Amygdala (tissue), 56 donors: ENCODE measurements at places on chromosomes 7 and 10.
A peak's percentile ranks its signal among the peaks of the same experiment; 100 is the strongest.

GRCh38 chr7:66698652-66699205 is 41.8 kb upstream of the RABGEF1 start:
- DNase-seq, result no peak

DNA sequence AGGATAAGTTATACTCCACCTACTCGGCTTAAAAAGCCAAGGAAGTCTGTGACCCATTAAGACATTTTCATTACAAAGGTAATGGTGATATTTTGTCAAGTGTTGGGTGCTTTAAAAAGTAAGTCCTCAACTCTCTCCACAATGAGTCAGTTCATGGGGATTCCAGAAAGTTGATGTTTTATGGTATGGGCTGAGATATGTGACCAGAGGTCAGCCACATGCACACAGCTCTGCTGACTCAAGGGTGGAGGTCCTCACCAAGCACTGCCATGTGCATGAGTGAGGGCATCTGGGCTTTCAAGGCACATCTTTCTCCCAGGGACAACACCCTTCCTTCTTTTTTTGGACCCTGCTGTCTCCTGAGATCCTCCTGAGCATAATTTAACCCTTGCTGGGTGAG is 292.9 kb downstream of the PTEN start:
- DNase-seq, result no peak

GRCh38 chr10:8331896-8332729 is 277.6 kb downstream of the GATA3 start:
- DNase-seq, result no peak

DNA sequence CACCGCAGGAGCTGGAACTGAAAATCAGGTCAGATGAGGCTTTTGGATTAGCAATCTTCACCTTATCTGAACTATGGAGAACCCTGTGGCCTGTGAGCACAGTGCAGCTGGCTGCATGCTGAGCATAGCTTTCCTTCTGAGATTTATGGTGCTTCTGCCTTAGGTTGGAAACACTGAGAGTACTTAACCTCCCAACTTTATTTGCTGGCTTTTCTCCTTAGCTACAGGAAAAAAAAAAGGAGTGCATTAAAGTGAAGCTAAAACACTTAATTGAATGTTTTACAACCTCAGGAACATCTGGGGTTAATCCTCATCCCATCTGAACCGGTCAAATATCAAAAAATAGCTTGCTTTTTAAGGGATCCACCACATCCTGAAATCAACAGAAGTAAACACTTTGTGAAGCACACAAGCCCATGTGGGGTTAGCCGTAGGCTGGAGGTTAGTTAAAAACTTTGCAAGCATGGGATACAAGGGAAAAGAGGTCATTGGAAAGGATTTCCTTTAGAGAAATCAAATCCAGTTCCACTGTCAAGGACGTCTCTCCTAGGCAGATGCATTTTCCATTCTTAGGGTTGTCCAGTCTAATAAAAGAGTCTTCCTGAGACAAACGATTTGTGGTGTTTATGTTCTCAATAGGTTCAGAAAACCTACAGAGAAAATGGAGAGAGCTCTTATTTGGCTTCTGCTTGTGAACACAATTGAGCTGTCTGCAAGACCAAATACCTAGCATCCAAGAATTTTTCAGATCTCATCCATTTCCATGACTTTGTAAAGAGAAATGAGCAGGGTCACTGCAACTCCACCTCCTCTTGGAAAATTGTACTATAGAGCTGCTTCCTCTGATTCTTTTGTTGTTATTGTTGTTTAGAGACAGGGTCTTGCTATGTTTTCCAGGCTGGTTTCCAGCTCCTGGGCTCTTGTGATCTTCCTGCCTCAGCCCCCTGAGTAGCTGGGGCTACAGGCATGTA is 470.4 kb upstream of the IGFBP3 start:
- DNase-seq, result no peak

DNA sequence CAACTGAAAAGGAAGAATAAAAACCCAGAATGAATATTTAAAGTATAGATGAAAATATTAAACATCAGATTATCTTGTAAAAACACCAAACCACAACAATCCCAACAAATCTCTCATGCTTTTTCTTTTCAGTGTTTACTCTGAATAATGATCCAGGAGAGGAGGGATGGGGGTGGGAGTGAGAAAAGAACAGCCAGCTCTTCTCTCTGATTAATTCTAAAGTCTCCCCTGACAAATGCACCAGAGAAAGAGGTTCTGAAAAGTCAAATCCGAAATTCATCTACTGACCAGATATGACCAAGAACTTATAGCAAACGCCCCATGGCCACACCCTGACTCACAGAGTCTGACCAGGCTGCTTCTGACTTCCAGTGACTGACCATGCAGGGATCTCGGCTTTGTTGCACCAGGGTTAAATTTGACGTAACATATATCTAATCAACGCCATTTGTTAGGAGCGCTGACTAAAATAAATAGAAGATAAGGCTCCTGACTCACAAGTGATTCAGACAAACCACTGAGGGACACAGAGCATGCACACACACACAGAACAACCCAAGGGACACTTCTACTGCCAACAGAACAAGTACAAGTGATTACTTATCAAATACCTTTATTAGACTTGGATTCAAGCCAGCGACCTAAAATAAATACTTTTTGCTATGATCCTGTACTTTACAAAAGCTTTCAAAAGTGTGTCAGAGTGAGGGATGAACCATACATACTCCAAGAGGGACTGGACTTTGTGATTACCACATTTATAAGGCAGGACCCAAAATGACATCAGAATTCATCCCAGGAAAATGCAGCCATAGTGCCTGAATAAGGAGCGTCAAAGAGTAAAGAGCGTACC is 9.3 kb upstream of the SPOCK2 start:
- no peak for DNase-seq

GRCh38 chr7:1290026-1290678 is 57.5 kb downstream of the UNCX start:
- DNase-seq, result peak; percentile 46

- no peak for DNase-seq
These were observed 118.9 kb downstream of the LRRC18 start for GRCh38 chr10:48820699-48821098.

- no peak for DNase-seq
These were observed 9.6 kb upstream of the CCM2 start for GRCh38 chr7:44990109-44991023.

GRCh38 chr7:131942287-131943150 is 386.1 kb upstream of the PODXL start:
- DNase-seq, result no peak

GRCh38 chr7:34844406-34844805 is 186.4 kb downstream of the NPSR1 start:
- DNase-seq, result no peak

DNA sequence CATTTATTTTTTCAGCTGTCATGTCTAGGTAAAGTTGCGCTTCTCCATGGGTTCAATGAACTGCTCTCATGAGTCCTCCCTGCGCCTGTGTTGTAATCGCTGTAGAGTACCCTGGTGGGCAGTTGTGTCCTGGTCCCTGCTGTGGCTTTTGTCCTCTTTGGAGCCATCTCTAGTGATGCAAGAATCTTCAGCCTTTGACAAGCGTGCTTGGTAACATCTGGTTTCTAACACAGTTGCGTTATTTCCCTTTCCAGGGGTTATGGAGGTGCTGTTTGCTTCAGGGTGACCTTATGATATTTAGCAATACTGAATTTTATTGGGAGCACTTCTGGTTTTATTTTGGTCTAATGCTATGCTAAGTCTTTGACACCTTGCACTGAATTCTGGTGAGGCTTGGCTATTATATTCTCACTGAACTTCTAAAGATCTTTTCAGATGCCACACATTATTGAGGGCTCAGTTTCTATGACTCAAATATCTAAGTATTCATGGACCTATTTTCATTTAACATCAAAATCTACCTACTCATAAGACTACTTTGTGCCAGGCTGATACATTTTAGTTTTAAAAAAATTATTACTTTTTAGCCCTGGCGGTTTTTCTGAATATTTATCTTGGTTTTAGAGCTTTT is 88.6 kb downstream of the FANK1 start:
- no peak for DNase-seq

DNA sequence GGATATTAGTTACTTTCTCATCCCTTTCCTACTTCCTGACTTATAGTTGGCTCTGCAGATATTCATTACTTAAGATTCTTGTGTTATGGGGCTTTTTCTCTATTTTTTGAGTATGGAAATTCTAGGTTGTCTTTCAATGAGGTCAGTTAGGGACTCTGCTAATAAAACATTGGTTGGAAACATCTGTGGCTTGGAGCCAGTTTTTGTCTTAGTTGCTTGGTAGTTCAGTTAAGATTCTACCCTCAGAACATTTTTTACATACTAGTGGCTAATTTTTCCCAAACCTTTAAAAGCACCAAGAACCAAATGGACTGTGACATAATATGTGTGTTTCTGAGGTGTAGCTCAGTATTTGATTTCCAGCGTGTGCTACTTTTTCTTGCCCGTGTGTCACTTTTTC is 305.6 kb upstream of the FZD1 start:
- DNase-seq, result no peak

DNA sequence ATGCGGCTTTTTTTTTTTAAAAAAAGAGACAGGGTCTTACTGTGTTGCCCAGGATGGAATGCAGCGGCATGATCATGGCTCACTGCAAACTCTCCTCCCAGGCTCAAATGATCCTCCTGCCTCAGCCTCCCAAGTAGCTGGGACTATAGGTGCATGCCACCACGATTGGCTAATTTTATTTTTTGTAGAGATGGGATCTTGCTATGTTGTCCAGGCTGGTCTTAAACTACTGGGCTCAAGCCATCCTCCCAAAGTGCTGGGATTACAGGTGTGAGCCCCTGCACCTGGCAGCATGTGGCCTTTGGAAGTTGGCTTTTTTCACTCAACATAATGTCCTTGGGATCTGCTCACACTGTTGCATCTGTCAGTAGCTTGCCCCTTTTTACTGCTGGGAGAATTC is 65.1 kb downstream of the AMZ1 start:
- DNase-seq, result no peak

DNA sequence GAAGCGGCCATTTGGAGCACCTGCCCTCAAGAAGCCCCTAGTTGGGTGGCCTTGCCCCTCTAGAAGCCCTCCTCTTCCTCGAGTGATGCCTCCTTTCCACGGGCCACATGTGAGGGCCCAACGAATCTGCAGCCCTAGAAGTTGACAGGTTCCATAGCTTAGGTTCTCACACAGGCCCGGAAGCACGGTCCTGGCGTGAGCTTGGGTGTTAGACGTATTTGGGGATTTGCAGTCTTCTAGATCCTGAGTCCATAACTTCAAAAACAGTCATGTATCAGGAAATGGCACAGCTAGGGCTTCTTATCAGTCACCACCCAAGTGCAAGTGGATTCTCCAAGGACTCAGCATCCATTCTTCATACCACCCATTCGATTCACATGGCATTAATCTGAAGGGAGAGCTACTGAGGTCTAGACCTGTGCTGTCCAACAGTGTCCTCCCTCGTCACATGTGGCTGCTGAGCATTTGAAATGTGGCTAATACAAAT is 477 bp upstream of the FBXW4 start:
- DNase-seq, result no peak

- DNase-seq, result no peak
These were observed 17.0 kb upstream of the ADAM12 start for GRCh38 chr10:126405239-126405775.

DNA sequence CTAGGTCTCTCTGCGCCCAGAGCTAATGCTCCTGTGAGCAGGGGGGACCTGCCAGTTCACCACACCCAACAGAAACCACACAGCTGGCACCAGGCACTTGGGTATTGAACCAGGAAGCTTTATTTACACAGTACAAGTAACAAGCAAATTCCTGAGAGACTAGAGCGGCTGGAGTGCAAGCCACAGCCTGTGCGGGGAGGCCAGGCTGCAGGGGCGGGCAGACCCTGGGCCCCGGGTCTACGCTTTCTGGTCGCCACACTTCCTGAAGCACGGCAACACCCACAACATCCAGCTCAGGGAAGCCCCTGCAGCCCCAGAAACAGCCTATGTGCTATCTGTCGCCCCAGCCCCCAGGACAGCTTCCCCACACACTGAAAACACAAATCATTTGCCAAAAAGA is 125.0 kb downstream of the FAM53B start:
- no peak for DNase-seq

- DNase-seq, result no peak
These were observed 583.6 kb upstream of the MGMT start for GRCh38 chr10:128883231-128884032.

GRCh38 chr10:7111561-7111960 is 299.3 kb downstream of the SFMBT2 start:
- no peak for DNase-seq

- DNase-seq, result no peak
These were observed 637 bp downstream of the HSPA14 start for GRCh38 chr10:14838582-14839304.

GRCh38 chr7:99201027-99201426 is 6.9 kb downstream of the KPNA7 start:
- DNase-seq, result no peak
